ENCODE measurements at places on chromosomes 16 and 17. TPM values are rescaled to one million over a fixed set of nuclear protein-coding genes. Genes with fewer than 3 reads are reported as not detected.

DNA sequence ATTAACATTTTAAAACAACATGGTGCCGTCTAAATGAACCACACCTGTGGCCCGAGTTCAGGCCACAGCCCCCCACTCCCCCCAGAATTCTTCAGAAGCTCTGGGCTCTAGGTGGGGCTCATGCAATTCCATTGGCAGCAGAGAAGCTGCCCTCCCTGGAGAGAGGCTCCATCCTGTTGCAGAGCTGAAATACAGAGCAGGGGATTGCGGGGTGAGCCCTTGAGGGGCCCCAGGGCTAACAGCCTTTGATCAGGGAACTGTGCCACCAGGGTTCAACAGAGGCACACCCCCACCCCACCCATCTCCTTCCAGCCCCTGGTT lies 69.3 kb downstream of the ABR start:
- H3K27me3 ChIP-seq: no peaks in the 10 kb centered on the region
- H3K4me1 ChIP-seq: peaks cover 65% of the 10 kb centered on the region
- H3K27ac ChIP-seq: peak overlapping the region; percentile 93
- H3K4me3 ChIP-seq: no peak overlapping the region

SSTR5 gene
- total RNA-seq: 6.6 TPM

GRCh38 chr16:59126486-59126885 lies 392.4 kb upstream of the GOT2 start:
- H3K27me3 ChIP-seq: no peaks in the 10 kb centered on the region
- no peak overlapping the region for H3K4me3 ChIP-seq
- DNase-seq: no peak
- H3K4me1 ChIP-seq: no peaks in the 10 kb centered on the region
- no peaks in the 10 kb centered on the region for H3K36me3 ChIP-seq
- no peak overlapping the region for H3K27ac ChIP-seq

- no peaks in the 10 kb centered on the region for H3K36me3 ChIP-seq
- no peak for DNase-seq
- H3K27me3 ChIP-seq: no peaks in the 10 kb centered on the region
- H3K4me1 ChIP-seq: peaks cover 23% of the 10 kb centered on the region
- peak overlapping the region; percentile 62 for H3K27ac ChIP-seq
These were observed 42.1 kb downstream of the TK2 start for GRCh38 chr16:66507731-66508239.

SPNS3 gene
- 1.1 TPM for total RNA-seq

DNA sequence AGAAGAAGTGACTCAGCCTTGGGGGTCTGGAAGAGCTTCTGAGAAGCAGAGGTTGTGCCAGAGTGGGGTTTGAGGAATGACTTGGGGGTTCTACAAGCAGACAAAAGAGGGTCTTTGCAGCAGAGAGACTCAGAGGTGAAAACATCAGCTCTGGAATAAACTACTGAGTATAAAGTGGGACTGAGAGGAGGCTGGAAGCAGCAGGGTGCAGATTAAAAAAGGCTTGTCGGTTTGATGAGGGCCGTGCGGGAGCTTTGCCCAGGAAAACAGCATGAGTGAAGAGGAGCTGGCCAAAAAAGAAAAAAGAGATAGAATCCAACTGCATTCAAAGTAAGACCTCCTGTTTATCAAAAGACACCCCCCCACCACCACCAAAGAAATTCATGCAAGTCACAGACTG lies 13.1 kb upstream of the ACE start:
- no peak for DNase-seq
- H3K27me3 ChIP-seq: no peaks in the 10 kb centered on the region
- H3K27ac ChIP-seq: no peak overlapping the region
- H3K4me1 ChIP-seq: no peaks in the 10 kb centered on the region
- H3K4me3 ChIP-seq: no peak overlapping the region

HP gene
- total RNA-seq: 35.2 TPM

DNA sequence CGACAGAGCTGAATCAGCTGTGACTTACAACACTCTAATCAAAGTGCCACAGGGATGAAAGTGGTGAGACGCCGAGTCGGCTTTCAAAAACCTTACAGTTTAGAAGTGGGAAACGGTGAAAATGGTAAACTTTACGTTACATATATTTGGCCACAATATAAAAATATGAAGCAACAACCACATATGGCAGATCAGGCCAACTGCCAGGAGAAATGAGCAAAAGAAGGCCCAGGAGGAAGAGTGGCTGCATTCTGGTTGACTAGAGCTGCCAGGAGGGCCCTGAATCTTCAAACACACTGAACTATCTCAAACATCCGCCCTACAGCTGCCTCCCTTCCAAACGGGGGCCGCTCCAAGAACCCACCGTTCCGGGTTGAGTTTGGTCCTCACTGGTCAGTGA lies 56.3 kb downstream of the MRM3 start:
- no peak overlapping the region for H3K4me3 ChIP-seq
- no peaks in the 10 kb centered on the region for H3K27me3 ChIP-seq
- no peak for DNase-seq
- no peaks in the 10 kb centered on the region for H3K36me3 ChIP-seq
- H3K4me1 ChIP-seq: no peaks in the 10 kb centered on the region

DNA sequence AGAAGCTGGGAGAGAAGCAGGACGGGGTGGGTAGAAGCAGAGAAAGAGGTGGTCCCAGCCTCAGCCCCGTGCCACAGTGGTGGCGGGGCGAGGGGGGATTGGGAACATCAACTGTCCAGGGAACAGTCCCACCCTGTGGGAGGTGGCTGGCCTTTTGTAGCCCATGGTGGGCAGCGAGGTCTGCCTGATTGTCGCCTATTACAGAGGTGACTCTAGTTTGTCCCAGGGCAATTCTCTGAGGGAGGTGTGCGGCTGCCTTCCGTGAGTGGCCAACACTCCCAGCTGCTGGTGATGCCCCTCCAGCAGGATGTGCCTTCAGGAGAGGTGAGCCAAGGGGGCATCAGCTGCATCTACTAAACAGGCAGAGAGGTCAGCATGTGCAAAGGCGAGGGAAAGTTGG lies 5.0 kb upstream of the BRD7 start:
- H3K4me1 ChIP-seq: no peaks in the 10 kb centered on the region
- no peaks in the 10 kb centered on the region for H3K27me3 ChIP-seq
- H3K4me3 ChIP-seq: no peak overlapping the region

DNA sequence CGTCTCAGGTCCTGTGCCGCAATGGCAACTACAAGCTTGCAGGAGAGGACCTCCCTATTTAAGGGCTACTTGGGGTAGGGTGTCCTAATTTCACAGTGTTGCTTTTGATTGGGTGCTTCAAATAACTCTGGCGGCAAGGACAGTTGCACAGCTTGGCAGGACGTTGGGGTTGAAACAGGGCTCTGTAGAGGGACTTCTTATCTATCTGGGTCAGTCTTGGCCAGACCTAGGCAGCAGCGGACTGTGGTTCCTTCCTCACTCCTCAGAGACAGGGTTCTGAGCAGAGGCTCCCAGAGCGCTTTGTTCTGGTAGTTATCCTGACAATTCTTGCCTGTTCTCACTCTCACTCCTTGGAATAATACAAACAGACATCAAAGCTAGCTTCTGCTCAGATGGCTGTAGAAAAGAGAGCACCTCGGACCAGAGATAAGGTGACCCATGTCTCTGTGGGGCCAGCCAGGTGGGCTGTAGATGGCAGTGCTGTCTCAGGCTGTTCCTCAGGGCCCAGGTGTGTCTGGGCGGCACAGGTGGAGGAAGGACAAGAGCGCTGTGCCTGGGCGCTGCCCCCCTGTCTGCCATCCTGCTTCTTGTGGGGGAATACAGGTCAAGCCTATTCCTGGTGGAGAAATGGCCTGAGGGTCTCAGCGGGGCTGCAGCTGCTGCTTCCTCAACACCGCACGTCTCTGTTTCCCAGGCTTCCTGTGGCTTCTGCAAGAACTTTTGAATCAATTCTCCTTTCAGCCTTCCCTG lies 61.0 kb downstream of the PLD6 start:
- no peaks in the 10 kb centered on the region for H3K27me3 ChIP-seq
- no peak overlapping the region for H3K4me3 ChIP-seq
- H3K27ac ChIP-seq: no peak overlapping the region
- H3K36me3 ChIP-seq: peaks cover 98% of the 10 kb centered on the region
- DNase-seq: no peak
- H3K4me1 ChIP-seq: peaks cover 23% of the 10 kb centered on the region

DNA sequence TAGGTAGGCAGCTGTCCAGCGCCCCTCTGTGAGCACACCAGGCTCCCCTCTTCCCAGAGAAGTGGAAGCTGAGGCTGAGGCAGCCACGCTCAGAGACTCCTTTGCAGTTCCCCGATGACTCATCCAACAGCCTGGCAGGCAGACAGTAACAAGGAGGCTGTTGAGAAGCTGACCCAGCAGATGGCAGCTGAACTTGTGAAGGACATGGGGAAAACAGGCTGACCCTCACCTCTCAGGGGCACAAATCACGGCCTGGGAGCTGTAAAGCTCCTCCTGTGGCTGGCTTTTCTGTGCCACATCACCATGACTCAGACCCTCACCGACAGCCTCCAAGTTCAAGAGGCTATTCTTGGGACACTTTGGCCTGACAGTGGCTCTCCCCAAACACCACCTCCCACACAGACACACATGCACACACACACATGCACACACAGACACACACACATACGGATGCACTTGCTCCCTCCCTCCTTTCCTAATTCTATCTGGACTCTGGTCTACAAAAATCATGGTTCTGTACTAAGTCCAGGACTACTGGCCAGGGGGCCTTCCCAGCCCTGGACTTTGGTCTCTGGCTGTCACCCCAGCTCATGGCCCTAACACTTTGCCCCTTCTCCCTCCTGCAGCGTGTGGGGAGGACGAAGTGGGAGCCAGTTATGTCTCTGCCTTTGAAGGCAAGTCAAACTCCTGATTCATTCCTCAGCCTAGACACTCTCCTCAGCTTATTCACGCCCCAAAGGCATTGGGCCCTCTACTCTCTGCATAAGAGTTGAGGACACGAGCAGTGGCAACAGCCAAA lies 23.2 kb downstream of the MAP3K14 start:
- H3K27me3 ChIP-seq: no peaks in the 10 kb centered on the region
- peak; percentile 91 for DNase-seq
- peak overlapping the region; percentile 82 for H3K27ac ChIP-seq
- no peaks in the 10 kb centered on the region for H3K36me3 ChIP-seq
- peaks cover 100% of the 10 kb centered on the region for H3K4me1 ChIP-seq

DNA sequence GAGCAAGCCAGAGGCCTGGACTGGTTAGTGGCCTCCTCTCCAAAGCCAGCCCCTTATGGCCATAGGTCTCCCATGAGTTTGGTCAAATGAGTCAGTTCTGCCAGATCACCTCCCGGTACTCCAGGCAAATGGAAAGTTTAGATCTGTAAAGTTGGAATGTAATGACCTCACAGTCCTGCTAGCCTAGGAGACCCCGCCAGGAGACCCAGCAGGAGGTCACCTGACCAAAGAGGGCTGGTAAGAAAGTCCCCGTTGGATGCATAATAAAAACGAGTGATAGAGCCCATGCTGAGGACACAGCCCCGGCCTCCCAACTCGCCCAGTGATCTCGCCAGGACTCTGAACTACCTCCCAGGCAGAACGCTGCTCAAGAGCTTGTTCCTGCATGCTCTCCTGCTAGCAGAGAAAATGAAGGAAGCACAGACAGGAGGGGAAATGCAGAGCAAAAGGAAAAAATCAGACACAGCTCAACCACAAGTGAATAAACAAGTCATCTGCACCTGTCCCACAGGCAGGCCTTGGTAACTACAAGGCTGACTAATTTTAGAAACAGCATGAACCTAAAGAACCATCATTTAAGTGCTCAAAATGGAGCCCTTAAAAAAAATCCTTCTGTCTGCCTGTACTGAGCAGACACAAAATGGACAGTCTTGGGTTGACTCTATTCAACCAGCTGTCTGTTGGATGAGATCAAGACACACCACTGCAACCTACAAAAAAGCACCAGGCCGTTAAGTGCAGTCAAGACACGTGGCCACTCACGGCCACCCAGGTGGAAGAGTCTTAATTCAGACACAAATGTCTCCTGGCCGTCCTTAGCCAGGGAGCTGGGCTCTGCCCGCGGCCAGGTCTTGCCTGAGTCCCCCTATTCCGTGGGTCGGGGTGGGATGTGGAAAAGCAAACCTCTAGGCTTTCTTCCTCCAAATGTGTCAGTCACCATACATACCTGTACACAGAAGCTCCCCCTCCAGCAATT lies 9.2 kb downstream of the CDIP1 start:
- peaks cover 5% of the 10 kb centered on the region for H3K36me3 ChIP-seq
- DNase-seq: no peak
- no peaks in the 10 kb centered on the region for H3K27me3 ChIP-seq
- no peak overlapping the region for H3K27ac ChIP-seq
- no peak overlapping the region for H3K4me3 ChIP-seq

- no peaks in the 10 kb centered on the region for H3K27me3 ChIP-seq
- peaks cover 31% of the 10 kb centered on the region for H3K36me3 ChIP-seq
- no peak overlapping the region for H3K4me3 ChIP-seq
- no peak for DNase-seq
- H3K27ac ChIP-seq: no peak overlapping the region
These were observed 2.6 kb downstream of the COG4 start for GRCh38 chr16:70520612-70521297.

CTRB1 gene
- total RNA-seq: 2.0 TPM

DNA sequence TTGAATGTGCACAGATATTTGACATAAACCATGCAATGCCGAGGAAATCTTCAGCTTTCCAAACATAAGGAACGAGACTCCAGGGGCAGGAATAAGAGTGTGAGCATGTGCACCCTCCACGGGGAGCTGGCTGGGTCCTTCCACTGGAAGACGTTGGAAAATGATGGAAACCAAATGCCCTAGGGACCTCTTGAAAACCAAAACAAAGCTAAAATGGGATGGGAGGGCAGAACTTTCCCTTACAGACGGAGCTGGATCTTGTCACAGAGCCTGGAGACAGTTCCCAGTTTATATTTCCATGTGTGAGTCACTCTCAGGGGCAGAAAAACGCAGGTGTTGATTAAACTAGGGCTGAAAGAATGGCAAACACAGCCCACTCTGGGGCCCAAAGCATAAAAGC lies 34.4 kb upstream of the DNAH17 start:
- H3K27me3 ChIP-seq: no peaks in the 10 kb centered on the region
- peak; percentile 32 for DNase-seq
- H3K27ac ChIP-seq: no peak overlapping the region

- no peaks in the 10 kb centered on the region for H3K27me3 ChIP-seq
- peak overlapping the region; percentile 94 for H3K27ac ChIP-seq
- peaks cover 3% of the 10 kb centered on the region for H3K4me1 ChIP-seq
These were observed 789 bp downstream of the ITPRIPL2 start for GRCh38 chr16:19114359-19115147.

GRCh38 chr16:48203974-48204824 lies 39.9 kb upstream of the LONP2 start:
- DNase-seq: no peak
- H3K27ac ChIP-seq: no peak overlapping the region
- no peaks in the 10 kb centered on the region for H3K36me3 ChIP-seq
- no peaks in the 10 kb centered on the region for H3K4me1 ChIP-seq
- no peak overlapping the region for H3K4me3 ChIP-seq

GRCh38 chr17:59311051-59311468 lies 20.4 kb upstream of the YPEL2 start:
- no peak overlapping the region for H3K27ac ChIP-seq
- DNase-seq: no peak
- no peaks in the 10 kb centered on the region for H3K4me1 ChIP-seq
- H3K4me3 ChIP-seq: no peak overlapping the region

- no peak for DNase-seq
- H3K27me3 ChIP-seq: no peaks in the 10 kb centered on the region
- H3K36me3 ChIP-seq: peaks cover 84% of the 10 kb centered on the region
- H3K27ac ChIP-seq: no peak overlapping the region
- no peaks in the 10 kb centered on the region for H3K4me1 ChIP-seq
- no peak overlapping the region for H3K4me3 ChIP-seq
These were observed 97.8 kb downstream of the WDR59 start for GRCh38 chr16:74887084-74887483.

PTGES3L gene
- total RNA-seq: 31.8 TPM

SCRN2 gene
- total RNA-seq: 36.7 TPM

GRCh38 chr16:28531777-28532744 lies 6.7 kb downstream of the NUPR1 start:
- H3K36me3 ChIP-seq: no peaks in the 10 kb centered on the region
- peak; percentile 73 for DNase-seq
- H3K4me1 ChIP-seq: no peaks in the 10 kb centered on the region
- H3K27me3 ChIP-seq: no peaks in the 10 kb centered on the region

NOTUM gene
- 0.60 TPM for total RNA-seq
